Heart right ventricle (tissue), 16 donors: ENCODE measurements at places on chromosomes 1 and 21. TPM values are rescaled to one million over a fixed set of nuclear protein-coding genes. Genes with fewer than 3 reads are reported as not detected.
A peak's percentile ranks its signal among the peaks of the same experiment; 100 is the strongest.

DNA sequence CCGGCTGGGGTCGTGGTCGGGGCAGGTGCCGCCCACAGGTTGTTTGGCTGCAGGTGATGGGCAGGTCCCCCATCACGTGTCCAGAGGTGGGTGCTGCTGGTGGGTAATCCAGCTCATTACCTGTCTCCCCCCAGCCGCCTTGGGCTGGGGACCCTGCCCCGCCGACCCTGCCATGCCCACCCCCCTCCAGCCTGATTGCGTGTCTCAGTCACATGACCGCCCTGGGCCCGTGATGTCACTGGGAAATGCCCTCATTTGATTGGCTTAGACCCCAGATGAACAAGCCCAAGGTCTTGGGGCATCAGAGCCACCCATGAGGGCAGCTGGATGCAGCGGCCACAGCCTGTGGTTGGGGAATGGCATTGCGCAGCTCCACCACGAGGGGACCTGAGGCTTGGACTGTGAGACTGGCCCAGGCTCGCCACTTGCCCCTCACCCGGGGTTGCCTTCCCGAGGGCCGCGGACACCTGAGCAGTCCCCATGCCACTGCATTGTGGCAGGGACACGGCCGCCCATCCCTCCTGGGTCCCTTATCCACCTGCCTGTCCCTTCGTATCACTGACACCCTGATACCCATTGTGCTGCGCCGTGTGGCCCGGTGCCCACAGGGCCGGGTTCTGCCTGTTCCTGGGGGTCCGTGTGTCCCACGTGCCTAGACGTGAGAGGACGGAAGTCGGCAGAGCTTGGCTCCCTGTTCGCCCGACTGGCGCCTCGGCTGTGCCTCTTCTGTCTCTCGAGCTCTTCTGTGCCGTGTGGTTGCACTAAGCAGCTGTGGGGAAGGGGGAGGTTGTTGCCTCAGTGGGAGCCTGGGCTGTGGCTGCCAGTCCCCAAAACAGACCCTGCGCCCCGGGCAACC lies 68.0 kb downstream of the FAAP20 start:
- H3K27me3 ChIP-seq, result peaks cover 4% of the 10 kb centered on the region
- no peak for DNase-seq
- no peak overlapping the region for H3K4me3 ChIP-seq
- H3K36me3 ChIP-seq, result no peaks in the 10 kb centered on the region
- H3K4me1 ChIP-seq, result peaks cover 15% of the 10 kb centered on the region

DNA sequence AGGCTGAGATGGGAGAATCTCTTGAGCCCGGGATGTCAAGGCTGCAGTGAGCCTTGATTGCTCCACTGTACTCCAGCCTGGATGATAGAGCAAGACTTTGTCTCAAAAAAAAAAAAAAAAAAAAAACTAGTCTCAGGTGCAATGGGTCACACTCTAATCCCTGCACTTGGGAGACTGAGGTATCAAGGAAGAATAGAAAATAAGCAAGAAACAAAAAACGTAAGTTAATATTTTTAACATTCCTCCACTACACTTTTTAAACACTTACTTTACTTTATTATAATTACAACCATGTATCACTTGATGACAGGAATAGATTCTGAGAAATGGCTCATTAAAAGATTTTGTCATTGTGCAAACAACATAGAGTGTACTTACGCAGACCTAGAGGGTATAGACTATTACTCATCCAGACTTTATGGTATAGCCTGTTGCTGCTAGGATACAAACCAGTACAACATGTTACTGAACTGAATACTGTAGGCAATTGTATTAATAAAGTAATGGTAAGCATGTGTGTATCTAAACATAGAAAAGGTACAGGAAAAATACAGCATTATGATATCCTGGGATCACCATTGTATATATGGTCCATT lies 1244.1 kb upstream of the ADGRL4 start:
- H3K36me3 ChIP-seq, result no peaks in the 10 kb centered on the region
- H3K4me3 ChIP-seq, result no peak overlapping the region
- DNase-seq, result no peak
- H3K4me1 ChIP-seq, result no peaks in the 10 kb centered on the region
- H3K27me3 ChIP-seq, result no peaks in the 10 kb centered on the region
- H3K27ac ChIP-seq, result no peak overlapping the region

DNA sequence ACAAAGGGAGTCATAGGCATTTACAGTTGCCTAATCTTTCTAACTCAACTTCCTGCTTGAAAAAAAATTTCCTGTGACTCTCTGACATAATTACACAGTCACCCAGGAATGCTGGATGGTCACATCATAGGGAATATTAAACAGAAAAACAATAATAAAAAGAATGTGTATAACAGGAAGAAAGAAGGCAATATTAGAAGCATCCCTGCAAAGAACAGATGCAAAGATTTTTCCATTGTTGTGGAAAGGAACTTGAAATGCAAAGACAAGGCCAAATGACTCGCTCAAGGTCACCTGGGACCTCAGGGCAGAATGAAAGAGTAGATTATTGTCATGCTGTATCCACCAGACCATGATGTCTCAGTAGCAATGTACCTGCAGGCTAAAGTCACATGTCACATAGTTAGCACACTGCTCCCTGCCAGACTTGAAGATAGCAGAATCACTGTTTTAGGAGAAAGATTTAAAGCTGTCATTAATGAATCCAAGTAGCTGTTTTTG lies 184.3 kb downstream of the CYYR1 start:
- DNase-seq, result no peak
- H3K4me3 ChIP-seq, result no peak overlapping the region
- no peak overlapping the region for H3K27ac ChIP-seq
- no peaks in the 10 kb centered on the region for H3K27me3 ChIP-seq
- no peaks in the 10 kb centered on the region for H3K36me3 ChIP-seq

- H3K36me3 ChIP-seq, result no peaks in the 10 kb centered on the region
- H3K27ac ChIP-seq, result peak overlapping the region; percentile 69
- DNase-seq, result no peak
- no peak overlapping the region for H3K4me3 ChIP-seq
- H3K27me3 ChIP-seq, result no peaks in the 10 kb centered on the region
Measured at GRCh38 chr1:209748620-209749019, 7.2 kb upstream of the TRAF3IP3 start.

- no peaks in the 10 kb centered on the region for H3K27me3 ChIP-seq
- H3K27ac ChIP-seq, result peak overlapping the region; percentile 71
- no peaks in the 10 kb centered on the region for H3K36me3 ChIP-seq
Measured at GRCh38 chr1:206663362-206663761, 21.3 kb upstream of the MAPKAPK2 start.

GRCh38 chr1:36861375-36861774 lies 172.9 kb downstream of the GRIK3 start:
- H3K4me1 ChIP-seq, result no peaks in the 10 kb centered on the region
- H3K27ac ChIP-seq, result no peak overlapping the region
- no peaks in the 10 kb centered on the region for H3K27me3 ChIP-seq

- H3K4me3 ChIP-seq, result no peak overlapping the region
- H3K27me3 ChIP-seq, result no peaks in the 10 kb centered on the region
- no peak overlapping the region for H3K27ac ChIP-seq
- DNase-seq, result no peak
Measured at GRCh38 chr1:34758751-34759150, 789 bp upstream of the GJB4 start.

- peak overlapping the region; percentile 6 for H3K27ac ChIP-seq
- H3K27me3 ChIP-seq, result no peaks in the 10 kb centered on the region
- no peaks in the 10 kb centered on the region for H3K36me3 ChIP-seq
- no peak overlapping the region for H3K4me3 ChIP-seq
- peak; percentile 60 for DNase-seq
- peaks cover 3% of the 10 kb centered on the region for H3K4me1 ChIP-seq
Measured at GRCh38 chr1:217188280-217189237, 442.3 kb downstream of the GPATCH2 start.

DNA sequence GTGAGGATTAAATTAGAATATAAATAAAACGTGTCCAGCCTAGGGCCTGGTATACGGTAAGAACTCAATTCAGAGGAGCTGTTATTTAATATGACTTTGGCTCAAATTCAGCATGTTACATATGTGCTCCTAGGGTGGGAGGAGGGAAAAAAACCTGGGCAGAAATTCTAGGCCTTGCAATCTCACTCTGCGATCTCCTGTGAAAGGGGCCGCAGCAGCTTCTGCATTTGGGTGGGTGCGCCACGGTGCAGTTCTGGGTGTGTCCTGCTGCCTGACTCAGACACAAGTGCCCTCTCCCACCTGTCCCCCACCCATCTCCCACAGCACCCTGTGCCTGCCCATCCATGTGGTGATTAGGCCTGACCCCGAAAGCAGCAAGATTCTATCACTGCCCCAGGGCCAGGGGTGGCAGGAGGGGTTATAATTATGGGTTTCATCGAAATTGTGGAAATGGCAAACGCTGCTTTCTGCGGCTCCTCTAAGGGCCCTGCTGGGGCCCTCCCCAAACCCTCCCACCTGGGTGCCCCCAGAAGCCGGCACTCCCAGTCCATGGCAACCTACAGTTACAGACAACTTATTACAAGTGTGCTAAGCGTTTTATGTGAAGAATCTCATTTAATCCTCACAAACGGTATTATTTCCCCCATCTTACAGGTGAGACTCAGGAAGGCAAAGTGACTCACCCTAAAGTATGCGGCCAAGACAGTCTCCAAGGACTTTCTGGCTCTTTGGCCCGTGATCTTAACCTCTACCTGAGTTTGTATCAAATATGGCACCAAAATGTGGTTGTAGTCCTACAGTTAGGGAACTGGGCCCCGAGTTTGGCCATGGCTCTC lies 25.5 kb upstream of the GRHL3 start:
- H3K27me3 ChIP-seq, result no peaks in the 10 kb centered on the region
- no peak overlapping the region for H3K4me3 ChIP-seq
- no peak overlapping the region for H3K27ac ChIP-seq
- peaks cover 4% of the 10 kb centered on the region for H3K4me1 ChIP-seq

DNA sequence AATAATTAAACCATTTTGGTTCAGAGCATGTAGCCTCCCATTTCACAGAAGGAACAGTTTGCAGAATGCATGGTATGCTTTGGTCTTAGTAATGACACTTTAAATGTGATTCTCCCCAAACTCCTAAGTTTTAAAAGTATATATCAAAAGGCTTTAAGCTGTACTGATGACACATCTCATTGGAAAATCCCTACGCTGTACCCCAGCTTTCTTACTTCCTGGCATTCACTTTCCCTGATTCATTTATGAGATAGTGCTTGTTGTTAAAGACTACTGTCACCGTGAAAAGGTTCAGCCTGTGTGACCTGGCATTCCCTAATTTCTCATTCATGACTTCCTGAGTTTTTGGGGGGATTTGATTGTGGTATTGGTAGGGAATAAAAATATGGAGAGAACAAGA lies 53.4 kb downstream of the MPZL1 start:
- no peak overlapping the region for H3K27ac ChIP-seq
- peaks cover 26% of the 10 kb centered on the region for H3K4me1 ChIP-seq
- H3K27me3 ChIP-seq, result no peaks in the 10 kb centered on the region

DNA sequence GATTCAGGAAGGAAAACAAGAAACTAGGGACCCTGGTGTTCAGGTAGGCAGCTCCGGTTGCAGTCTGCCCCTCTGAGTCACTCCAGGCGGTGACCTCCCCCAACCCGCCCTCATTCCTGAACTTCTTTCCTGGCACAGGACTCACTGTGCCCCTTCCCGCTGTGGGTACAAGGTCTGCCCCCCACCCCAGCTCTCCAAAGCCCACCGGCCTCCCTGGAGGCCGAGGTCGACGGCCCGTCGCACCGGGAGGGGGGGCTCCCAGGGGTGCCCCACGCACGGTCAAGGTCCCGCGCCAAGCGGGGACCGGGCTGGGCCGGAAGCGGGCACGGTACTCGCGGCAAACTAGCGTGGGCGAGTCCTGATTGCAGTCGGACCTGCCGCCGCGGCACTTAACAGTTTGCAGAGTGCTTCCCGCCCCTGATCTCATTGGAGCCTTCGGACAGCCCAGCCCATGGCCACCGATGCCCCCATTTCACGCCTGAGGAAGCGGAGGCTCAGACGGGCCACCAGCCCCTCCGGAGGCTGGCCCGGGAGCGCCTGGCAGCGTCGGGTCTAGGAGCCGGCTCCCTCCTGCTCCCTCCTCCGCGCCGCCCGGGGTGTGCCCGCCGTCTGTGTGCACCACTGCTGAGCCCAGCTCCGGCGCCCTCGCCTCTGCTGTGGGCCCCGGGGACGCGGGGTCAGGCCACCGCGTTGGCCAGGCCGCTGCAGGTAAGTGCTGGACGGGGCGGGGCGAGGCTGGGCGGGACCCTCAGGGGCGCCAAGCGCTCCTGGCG lies at the start of gene GJB3:
GJB3 (plus strand) TSS at position 144 of the 773 bp plus-strand sequence. CDS start 3,549 bp downstream, outside the sequence.
- H3K27me3 ChIP-seq, result peaks cover 56% of the 10 kb centered on the region
- peaks cover 13% of the 10 kb centered on the region for H3K4me1 ChIP-seq
- peak within 1 kb of the TSS; percentile 25 for H3K4me3 ChIP-seq
- no peaks in the 10 kb centered on the region for H3K36me3 ChIP-seq
- no peak for DNase-seq

- H3K27ac ChIP-seq, result no peak overlapping the region
- H3K36me3 ChIP-seq, result no peaks in the 10 kb centered on the region
- no peak overlapping the region for H3K4me3 ChIP-seq
- no peaks in the 10 kb centered on the region for H3K4me1 ChIP-seq
- no peaks in the 10 kb centered on the region for H3K27me3 ChIP-seq
Measured at GRCh38 chr1:211183747-211184313, 49.9 kb upstream of the KCNH1 start.

- H3K4me1 ChIP-seq, result no peaks in the 10 kb centered on the region
- no peak overlapping the region for H3K4me3 ChIP-seq
- no peaks in the 10 kb centered on the region for H3K27me3 ChIP-seq
- H3K36me3 ChIP-seq, result peaks cover 5% of the 10 kb centered on the region
- H3K27ac ChIP-seq, result no peak overlapping the region
Measured at GRCh38 chr1:203823306-203823705, 27.9 kb downstream of the ZBED6 start.

- no peaks in the 10 kb centered on the region for H3K4me1 ChIP-seq
- no peaks in the 10 kb centered on the region for H3K36me3 ChIP-seq
- H3K27ac ChIP-seq, result no peak overlapping the region
Measured at GRCh38 chr1:70117046-70117445, 88.3 kb downstream of the LRRC40 start.

CFAP107 gene
- total RNA-seq, result not detected

SELE gene
- 7.1 TPM for total RNA-seq

TSPEAR gene
- total RNA-seq, result 1.0 TPM

NASP gene
- 30.4 TPM for total RNA-seq

LHX8 gene
- not detected for total RNA-seq

GPR161 gene
- total RNA-seq, result 2.4 TPM

GUCA2B gene
- total RNA-seq, result not detected

CHIA gene
- total RNA-seq, result not detected

RPTN gene
- total RNA-seq, result not detected

CA6 gene
- total RNA-seq, result not detected

KLHDC9 gene
- 12.4 TPM for total RNA-seq
